ENCODE measurements at places on chromosomes 2 and 18. TPM values are rescaled to one million over a fixed set of nuclear protein-coding genes. Genes with fewer than 3 reads are reported as not detected.

Gene ELMOD3
- total RNA-seq = 18.0 TPM

Gene SLC5A7
- 0.27 TPM for total RNA-seq

Gene PROKR1
- 0.83 TPM for total RNA-seq

Gene XDH
- 1.3 TPM for total RNA-seq

Gene ANKRD30BL
- 0.29 TPM for total RNA-seq

Gene CRYBA2
- total RNA-seq = 0.49 TPM

Gene MC2R
- total RNA-seq = not detected

Gene LRP2
- total RNA-seq = not detected

GRCh38 chr18:70181015-70181414 is 24.5 kb downstream of the RTTN start:
- no peak for DNase-seq

DNA sequence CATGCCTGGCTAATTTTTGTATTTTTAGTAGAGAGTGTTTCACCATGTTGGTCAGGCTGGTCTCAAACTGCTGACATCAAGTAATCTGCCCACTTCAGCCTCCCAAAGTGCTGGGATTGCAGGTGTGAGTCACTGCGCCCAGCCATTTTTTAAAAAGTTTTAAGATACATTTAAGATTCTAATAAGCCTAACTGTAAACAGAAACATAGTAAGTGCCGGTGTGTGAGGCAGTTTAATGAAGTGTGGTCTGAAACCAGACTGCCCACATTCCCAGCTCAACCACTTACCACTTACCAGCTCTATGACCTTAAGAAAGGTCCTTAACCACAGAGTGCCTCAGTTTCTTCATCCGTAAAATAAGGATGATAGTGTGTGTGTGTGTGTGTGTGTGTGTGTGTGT is 42.4 kb downstream of the TMEM237 start:
- no peak for DNase-seq

GRCh38 chr2:160299540-160299939 is 99.5 kb upstream of the ITGB6 start:
- DNase-seq = no peak

DNA sequence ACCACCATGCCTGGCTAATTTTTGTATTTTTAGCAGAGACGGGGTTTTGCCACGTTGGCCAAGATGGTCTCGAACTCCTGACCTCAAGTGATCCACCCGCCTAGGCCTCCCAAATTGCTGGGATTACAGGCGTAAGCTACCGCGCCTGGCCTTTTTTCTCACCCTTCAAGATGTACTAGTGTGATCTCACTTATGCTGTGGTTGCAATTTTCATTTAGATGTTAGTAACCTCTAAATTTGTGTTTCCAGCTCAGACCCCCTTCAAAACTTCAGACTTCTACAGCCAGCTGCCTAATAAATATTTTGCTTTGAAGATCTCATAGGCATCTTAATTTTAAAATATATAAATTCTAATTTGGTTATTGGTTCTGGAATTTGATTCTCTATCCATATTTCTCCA is 8.0 kb downstream of the SLC38A11 start:
- no peak for DNase-seq

DNA sequence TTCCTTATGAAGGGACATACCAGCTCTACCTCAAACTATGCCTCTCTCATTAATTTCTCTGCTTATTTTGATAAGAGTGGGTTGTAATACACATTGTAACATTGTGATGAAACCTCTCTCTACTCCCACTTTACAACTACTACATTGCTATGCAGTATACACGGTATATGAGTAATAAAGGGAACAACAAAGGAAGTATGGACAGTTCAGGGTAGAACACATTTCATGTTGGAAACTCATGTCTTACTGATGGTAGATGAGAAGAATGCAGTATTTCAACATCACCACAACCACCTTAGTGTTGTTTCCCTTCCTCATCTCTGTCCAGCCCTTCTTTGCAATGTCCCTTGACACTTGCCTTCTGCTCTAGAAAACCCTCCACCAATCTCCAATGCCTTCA is 515.9 kb upstream of the CELF4 start:
- no peak for DNase-seq

GRCh38 chr2:224284134-224284946 is 117.6 kb downstream of the FAM124B start:
- no peak for DNase-seq

- DNase-seq = no peak
Measured at GRCh38 chr2:111909079-111909478, 10.7 kb downstream of the MERTK start.

DNA sequence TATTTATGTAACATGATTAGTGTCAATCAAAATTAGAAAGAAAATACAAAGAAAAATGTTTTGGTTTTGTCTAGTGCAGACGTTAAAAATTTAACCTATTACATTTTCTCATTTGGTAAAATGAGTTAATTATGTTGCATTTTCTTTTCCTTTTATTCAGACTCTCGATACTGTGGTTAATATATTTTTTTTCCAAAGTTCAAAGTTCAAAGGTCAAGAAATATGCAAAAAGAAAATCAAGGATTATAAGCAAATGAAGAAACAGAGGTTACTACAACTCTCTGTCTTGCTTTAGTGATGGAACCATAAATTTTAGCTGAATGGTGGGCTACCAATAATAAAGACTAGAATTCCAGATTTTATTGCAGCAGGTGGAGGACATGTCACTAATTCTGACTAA is 133.3 kb upstream of the TFPI start:
- DNase-seq = no peak

DNA sequence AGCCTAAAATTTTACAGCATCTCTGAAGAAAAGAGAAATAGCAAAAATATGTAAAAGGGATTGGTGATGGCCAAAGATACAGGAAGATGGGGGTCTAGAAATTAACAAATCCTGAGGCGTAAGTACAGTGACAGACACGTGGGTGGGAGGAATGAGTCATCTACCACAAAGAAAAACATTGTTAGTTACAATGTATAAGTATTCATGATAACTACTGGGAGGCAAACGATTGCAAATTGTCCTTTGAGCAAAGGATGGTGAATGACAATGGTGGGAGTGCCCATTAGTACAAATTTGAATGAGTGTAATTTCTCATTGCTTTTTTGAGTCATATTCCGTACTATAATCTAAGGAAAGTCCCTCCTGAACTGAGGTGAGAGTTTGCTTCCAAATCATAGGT is 809.0 kb upstream of the FAM98A start:
- no peak for DNase-seq

GRCh38 chr2:173427887-173428668 is 73.4 kb downstream of the CDCA7 start:
- DNase-seq = no peak

DNA sequence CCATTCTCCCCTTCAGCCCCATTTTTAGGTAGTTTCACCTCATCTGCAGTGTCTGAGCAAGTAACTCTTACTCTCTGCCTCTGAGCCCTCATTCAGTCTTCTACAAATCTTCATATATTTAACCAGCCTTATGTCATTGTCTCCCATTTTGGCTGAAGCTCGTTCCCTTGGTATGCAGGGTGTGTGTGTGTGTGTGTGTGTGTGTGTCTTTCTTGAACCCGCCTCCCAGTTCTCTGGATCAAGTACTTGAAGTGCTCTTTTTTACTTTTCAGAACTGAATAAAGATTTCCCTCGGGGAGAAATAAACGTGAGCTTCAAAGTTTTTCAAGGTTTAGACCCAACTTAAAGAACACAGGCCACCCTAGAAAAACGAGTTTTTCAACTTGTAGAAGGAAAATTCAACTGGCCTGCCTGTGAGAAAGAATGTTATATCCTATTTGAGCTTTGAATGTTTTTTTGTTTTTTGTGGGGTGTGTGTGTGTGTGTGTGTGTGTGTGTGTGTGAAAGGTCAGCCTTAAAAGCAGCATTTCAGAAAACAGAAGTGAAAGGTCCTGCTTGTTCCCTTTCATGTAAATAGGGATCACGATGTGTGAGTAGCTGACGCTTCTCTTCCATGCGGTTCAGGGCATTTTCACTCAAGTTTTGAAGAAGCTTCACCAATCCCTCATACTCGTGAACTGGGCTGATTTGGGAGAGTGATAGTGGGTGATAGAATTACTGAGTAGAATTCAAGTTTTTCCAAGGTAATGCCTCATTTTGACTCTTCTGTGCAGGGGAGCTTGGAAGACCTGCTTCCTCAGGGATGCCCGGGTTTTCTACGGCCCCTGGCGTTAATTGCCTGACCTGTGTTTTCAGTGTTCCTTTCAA is 50.6 kb upstream of the EML6 start:
- DNase-seq = no peak

DNA sequence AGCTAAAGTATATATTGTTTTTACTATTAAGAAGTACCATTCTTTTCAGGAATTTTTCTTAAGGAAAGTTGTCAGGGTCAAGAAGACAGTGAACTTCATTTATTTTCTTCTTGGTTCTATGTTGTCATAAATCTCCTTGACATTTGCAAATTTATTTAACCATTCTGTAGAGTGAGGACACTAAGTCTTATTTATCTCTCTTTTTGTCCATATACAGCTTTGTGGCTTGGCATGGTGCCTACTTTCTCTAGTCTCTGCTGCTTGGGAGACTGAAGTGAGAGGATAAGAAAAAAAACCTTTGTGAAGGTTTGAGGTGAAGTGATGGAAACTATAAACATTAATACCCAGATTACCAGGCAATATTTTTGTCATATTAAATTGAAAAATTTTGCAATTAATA is 1389.4 kb downstream of the SUCLG1 start:
- no peak for DNase-seq

DNA sequence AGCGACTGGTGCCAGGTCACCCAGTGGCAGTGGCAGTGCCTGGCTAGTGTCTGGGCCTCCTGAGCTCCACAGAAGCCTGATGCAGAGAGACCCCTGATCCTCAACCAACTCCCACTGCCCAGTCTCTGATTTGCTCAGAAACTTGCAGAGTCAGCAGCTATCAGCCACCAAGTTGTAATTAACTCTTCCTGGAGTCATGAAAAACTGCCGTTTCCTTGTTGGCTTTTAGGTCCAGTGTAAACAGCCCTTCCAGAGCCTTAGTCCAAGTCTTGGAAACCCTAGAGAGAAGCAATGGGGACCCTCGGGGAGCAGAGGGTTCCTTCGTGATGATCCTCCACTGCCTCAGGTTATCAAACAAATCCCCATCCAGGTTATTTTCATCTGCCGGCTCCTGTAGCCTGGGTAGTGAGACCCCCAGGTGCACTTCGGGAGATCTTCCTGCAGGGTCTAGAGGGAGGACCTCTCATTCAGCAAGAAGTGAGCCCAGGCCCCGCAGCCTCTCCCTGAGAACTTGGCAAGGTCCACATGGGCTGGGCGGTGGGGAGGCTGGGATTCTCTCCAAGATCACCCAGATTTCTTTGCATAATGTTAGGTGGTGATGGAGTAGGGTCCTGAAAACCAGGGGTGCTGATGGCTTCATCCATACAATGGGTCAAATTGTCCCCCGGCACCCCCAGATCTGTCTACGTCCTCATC is 137.7 kb upstream of the HDAC4 start:
- DNase-seq = peak; percentile 8

DNA sequence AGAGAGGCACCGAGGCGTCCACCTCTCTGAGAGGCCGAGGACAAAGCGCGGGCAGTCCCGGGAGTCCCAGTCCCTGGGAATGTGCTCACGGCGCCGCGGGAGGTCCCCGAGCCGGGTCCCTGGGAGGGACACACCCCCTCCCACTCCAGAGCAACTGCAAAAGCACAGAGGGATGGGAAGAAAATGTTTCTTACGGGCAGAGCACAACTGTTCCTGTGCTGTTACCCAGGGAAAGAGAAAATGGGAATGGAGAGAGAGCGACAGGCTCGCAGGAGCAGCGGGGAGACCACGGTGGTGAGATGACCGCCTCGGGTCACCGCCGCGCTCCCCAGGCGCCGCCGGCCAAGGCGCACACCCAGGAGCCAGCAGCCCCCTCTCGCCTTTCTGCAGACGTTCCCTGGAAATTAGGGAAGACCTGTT is 1.2 kb upstream of the BCL11A start:
- peak; percentile 38 for DNase-seq

- DNase-seq = no peak
Measured at GRCh38 chr2:48320742-48321141, 209.2 kb upstream of the STON1 start.

DNA sequence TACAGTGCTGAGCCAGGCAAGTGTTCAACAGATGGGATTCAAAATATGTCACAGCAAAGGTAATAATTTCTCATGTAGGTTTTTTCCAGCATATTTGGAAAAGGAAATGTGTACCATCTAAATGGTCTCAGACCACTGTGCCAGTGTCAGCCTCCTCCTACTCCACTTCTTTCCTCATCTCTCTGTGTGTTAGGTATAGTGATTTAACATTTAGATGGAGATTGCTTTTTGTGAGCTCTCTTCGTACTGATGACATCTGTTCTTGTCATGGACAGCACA is 80.9 kb upstream of the TSPYL6 start:
- DNase-seq = no peak

DNA sequence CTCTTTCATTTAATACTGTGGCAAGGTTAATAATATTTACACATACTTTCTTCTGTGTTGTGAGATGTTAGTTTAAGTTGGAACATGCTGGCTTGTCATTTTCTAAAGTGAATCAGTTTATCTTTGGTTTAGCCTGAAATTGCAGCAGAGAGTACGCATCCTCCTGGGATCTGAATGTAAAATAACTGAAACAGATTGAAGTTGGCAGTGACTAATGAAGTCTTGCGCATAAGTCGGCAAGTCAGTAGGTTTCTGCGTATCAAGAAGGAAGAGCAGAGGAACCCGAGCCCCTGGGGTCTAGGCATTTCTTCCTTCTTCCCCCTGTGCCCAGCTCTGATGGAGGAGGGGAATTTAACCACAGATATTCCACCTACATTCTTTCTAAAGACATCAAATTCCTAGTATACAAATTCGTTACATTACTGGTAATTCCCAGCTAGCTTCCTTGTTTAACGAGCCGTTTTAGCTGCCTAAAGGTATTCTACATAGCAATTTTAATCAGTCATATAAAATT is 392.1 kb upstream of the RAB12 start:
- no peak for DNase-seq

- peak; percentile 46 for DNase-seq
Measured at GRCh38 chr2:152716805-152717227, 445 bp downstream of the PRPF40A start.

- DNase-seq = no peak
Measured at GRCh38 chr18:58928386-58928785, 63.7 kb downstream of the ZNF532 start.

GRCh38 chr2:9744256-9745004 is 98.8 kb upstream of the TAF1B start:
- DNase-seq = no peak

GRCh38 chr2:239109041-239109927 is 261.4 kb downstream of the TWIST2 start:
- no peak for DNase-seq

DNA sequence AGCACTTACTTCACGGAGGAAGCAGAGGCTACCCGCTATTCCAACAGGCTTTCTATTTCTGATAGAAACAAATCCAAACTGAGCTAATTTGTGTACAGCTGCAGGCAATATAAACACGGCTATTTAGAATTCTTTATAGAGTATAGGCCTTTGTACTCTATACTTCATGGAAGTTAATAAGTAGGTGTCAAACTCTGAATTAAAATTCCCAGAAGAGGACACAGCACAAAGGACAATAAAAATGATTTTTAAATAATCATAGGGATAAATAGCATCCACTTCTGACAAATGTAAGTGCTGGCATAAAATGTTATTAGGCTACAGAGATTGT is 261.5 kb downstream of the AFF3 start:
- no peak for DNase-seq

All from glutamatergic neuron (in vitro differentiated cells).